ENCODE measurements at places on chromosomes 13 and 19. TPM values are rescaled to one million over a fixed set of nuclear protein-coding genes. Genes with fewer than 3 reads are reported as not detected.

PTH2 gene
- not detected for total RNA-seq

OLFM4 gene
- not detected for total RNA-seq

NCR1 gene
- total RNA-seq = 0.61 TPM

FBXW9 gene
- total RNA-seq = 9.5 TPM

GAMT gene
- 4.2 TPM for total RNA-seq

LILRA1 gene
- not detected for total RNA-seq

HPN gene
- not detected for total RNA-seq

PPP1R13L gene
- 52.2 TPM for total RNA-seq

ATP4B gene
- total RNA-seq = not detected

PLA2G4C gene
- 35.2 TPM for total RNA-seq

ZNF99 gene
- total RNA-seq = not detected

ZNF665 gene
- 3.1 TPM for total RNA-seq

ZNF442 gene
- total RNA-seq = 0.47 TPM

HSD11B1L gene
- total RNA-seq = 5.2 TPM

ZNF737 gene
- 13.0 TPM for total RNA-seq

YJEFN3 gene
- 11.3 TPM for total RNA-seq

C1QTNF9B gene
- total RNA-seq = not detected

ZNF154 gene
- total RNA-seq = 0.62 TPM

SSBP4 gene
- 31.7 TPM for total RNA-seq

ZIC2 gene
- total RNA-seq = not detected

LRRC4B gene
- not detected for total RNA-seq

CPAMD8 gene
- total RNA-seq = 0.75 TPM

WDR83 gene
- 14.9 TPM for total RNA-seq

SHD gene
- total RNA-seq = not detected
